ENCODE measurements at places on chromosomes 2 and 18.

DNA sequence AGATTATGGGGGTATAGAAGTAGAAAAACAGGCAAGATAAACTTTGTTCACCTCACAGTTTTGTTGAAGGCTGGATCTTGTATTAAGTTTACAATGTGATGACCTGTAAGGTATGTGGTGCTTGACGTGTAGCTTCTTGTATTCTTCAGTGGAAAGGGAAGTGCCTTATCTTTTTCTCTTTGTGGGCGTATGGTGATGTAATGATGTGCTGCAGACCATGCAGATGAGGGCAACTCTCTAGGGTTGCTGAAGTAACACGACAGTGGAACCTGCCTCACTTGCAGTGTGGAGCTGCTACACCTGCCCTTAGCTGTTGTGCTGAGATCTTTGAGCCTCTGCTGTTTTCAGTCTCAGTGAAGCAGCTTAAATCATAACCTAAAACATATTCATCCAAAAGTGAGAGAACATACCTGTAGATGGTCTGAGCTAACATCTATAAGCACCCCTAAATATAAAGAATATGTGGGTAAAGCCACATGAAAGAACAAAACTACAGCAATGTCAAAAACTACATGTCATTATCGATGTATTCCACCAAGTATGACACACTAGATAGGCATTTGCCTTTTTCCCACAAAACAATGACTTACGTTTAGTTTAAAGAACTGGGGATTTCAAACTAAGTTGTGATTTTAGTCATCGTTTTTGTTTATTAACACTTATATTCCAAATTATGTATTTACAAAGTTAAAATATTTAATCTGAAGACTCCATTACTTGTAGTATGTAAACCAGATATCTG, 1144.1 kb downstream of the CNTNAP5 start:
- DNase-seq: no peak

GRCh38 chr2:220072669-220073220, 445.3 kb downstream of the SLC4A3 start:
- DNase-seq: no peak

DNA sequence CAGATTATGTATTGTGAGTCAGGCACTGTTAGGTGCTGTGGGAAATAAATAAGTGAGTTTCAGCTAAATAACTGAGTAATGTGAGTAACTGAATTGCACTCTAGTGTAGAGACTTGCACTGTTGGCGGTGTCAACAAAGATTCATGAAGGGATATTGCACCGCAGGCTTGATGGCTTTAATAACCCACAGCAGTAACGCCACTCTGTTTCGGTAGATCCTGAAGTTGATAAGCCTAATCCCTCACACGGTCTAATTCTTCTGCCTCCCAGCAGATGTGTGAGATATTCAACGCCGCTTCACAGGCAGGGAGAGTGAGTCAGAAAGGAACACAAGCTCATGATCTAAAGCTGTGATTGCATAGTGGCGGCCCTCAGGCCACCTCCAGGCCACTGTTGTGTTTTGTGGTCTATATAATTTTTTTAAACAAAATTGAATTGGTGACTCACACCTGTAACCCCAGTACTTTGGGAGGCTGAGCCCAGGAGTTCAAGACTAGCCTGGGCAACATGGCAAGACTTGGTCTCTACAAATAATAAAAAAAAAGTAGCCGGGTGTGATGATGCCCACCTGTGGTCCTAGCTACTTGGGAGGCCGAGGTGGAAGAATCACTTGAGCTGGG, 94.3 kb downstream of the LIPG start:
- peak; percentile 12 for DNase-seq

- no peak for DNase-seq
Observed at GRCh38 chr2:161414042-161415033, 1.8 kb upstream of the TBR1 start.

GRCh38 chr2:1642066-1642861, 102.1 kb downstream of the PXDN start:
- DNase-seq: no peak

DNA sequence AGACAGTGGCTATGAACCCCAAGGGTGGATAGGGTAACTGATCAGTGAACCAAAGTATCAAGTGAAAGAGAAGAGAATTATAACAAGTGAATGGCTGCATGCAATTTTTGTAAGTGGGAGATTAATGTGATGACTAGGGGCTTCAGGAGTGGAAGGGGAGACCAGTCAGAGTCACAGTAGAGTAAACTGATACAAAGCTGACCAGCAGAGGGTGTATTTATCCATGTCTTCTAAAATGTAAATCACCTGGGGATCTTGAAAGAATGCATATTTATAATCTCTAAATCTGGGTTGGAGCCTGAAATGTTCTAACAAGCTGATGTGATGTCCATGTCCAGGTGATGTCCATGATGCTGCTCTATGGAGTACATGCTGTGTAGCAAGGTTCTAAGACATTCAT, 1351.3 kb upstream of the CHAC2 start:
- no peak for DNase-seq

DNA sequence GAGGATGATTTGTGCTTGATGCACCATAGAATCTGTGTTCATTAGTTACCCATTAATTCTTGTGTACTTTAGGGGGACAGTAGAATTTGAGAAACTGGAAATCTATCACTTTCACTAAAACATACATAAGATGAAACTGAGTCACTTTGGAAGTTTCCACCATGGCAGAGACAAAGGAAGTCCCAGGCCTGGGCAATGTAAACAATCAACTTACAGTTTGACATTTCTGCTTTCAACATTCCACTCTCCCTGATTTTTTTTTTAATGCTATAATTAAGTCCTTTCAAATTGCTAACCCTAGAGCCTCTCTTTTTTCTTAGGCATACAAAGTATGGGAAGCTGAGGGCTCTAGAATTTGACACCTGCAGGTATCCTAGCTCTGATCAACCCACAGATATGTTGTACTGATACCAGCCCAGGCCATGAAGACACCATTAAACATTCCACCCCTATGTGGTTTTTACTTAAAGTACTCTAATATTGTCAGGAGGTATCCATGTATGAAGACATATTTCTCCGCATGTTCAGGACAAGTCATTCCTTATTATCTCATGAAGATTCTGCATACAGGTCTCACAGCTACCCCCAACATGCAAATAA, 88.5 kb upstream of the GLS start:
- DNase-seq: no peak

Measured in GM04504 (cell line).